ENCODE measurements at places on chromosomes 5 and 9.

GRCh38 chr9:134210511-134210907 is 46.1 kb upstream of the RNU6ATAC start:
- no peak for DNase-seq

DNA sequence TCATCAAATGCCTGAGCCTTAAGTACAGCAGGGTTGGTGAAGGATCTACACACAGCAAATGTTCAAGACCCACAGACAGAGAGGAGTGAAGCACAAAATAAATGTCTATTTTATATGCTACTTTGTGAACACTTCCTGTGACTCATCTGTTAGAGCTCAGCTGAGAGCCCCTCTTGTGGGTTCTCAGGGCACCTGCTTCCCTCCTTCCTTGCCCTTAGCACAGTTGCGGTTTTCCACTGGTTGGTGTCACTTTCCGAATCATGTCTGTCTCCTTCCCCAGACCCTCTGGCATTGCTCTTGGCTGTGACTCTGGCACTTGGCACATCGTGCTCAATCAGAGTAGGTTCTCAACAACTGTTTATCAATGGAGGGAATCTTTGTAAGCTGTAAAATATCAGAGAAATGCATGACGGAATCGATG is 128.5 kb upstream of the STC2 start:
- no peak for DNase-seq

- DNase-seq: no peak
These were observed 160.5 kb downstream of the SLC12A2 start for GRCh38 chr5:128243958-128244582.

DNA sequence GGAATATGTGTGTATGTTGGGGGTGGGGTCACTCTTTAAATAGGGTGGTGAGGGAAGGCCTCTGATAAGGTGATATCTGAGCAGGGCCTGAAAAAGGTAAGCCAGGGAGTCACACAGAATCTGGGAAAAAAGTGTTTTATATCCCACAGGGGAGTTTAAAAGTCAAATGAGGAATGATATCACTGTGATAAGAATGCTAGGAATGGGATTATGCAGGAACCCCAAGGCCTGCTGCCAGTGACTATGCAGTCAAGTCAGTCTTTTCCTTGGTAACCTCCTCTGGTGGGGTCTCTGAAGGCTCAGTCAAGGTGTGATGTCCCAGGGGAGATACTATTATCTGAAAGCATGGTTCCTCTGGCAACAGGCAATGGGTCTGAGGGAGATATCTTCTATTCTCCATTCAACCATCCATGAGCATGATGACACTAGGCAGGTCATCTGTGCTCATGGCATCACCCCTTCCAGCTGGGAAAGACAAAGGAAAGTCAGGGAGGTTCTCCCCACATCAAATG is 53.5 kb downstream of the GRIA1 start:
- DNase-seq: no peak
